Mesothelial cell of epicardium (in vitro differentiated cells): ENCODE measurements at places on chromosomes 13 and 19. TPM values are rescaled to one million over a fixed set of nuclear protein-coding genes. Genes with fewer than 3 reads are reported as not detected.

TRPM4 gene
- total RNA-seq = 45.9 to 58.5 TPM (median 53.5 TPM) in 3 replicates

STOML3 gene
- not detected in 3 replicates for total RNA-seq

PLK5 gene
- total RNA-seq = 0.38 to 0.51 TPM (median 0.38 TPM) in 3 replicates

EXOC3L2 gene
- 1.4 to 1.7 TPM (median 1.6 TPM) in 3 replicates for total RNA-seq

BST2 gene
- 326 to 362 TPM (median 360 TPM) in 3 replicates for total RNA-seq

CYP4F3 gene
- total RNA-seq = not detected in 3 replicates

POGLUT2 gene
- total RNA-seq = 22.0 to 23.2 TPM (median 22.7 TPM) in 3 replicates

TYROBP gene
- not detected in 3 replicates for total RNA-seq

ZNF540 gene
- 0.98 to 1.3 TPM (median 1.2 TPM) in 3 replicates for total RNA-seq

DACT3 gene
- 48.4 to 50.4 TPM (median 48.8 TPM) in 3 replicates for total RNA-seq

DENND1C gene
- total RNA-seq = 0.42 to 0.75 TPM (median 0.63 TPM) in 3 replicates

SULT2A1 gene
- 0.13 TPM in 1 of 3 replicates, not detected in the others for total RNA-seq

ZNF30 gene
- total RNA-seq = 4.7 to 5.8 TPM (median 4.8 TPM) in 3 replicates

ZNF93 gene
- total RNA-seq = 25.6 to 28.4 TPM (median 28.2 TPM) in 3 replicates

ZNF581 gene
- 42.6 to 47.0 TPM (median 46.9 TPM) in 3 replicates for total RNA-seq

ZNF43 gene
- total RNA-seq = 54.2 to 57.3 TPM (median 55.8 TPM) in 3 replicates

NKPD1 gene
- total RNA-seq = 0.54 to 1.1 TPM (median 0.71 TPM) in 3 replicates
